Skin of body (tissue), 3 donors: ENCODE measurements at places on chromosomes 1 and 21. TPM values are rescaled to one million over a fixed set of nuclear protein-coding genes. Genes with fewer than 3 reads are reported as not detected.

SIPA1L2 gene
- total RNA-seq: 30.8 TPM

PLA2G4A gene
- total RNA-seq: 24.3 TPM

FNBP1L gene
- total RNA-seq: 49.0 TPM

SPRR1A gene
- 6.1 TPM for total RNA-seq

CELA2A gene
- total RNA-seq: not detected

ATAD3C gene
- 0.39 TPM for total RNA-seq

ARHGEF16 gene
- total RNA-seq: 5.4 TPM

C4BPA gene
- total RNA-seq: 0.39 TPM

PTPRC gene
- total RNA-seq: 25.4 TPM
